ENCODE measurements at places on chromosomes 7 and 10.

- peak; percentile 14 for DNase-seq
Observed at GRCh38 chr10:94129393-94130130, 135.8 kb downstream of the PLCE1 start.

GRCh38 chr10:24207781-24208611 is 942 bp upstream of the KIAA1217 start:
- no peak for DNase-seq

DNA sequence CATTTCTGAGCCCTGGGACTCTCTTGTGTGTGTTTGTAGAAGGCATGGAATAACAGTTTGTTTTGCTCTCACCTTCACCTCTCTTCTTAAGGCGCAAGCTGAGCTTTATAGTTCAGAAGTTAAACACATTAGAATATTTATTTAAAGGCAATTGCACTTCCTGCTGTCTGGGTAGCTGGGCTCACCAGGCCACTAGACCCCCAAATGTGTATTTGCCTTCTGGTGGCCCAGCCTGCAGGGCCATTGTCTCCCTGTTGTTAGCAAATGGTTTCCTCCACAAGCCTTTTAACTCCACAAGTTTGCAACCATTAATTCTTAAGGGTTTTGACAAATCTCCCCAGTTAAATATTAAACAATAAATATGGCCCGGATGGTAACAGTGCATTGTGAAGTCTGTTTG is 31.1 kb upstream of the NEUROD6 start:
- DNase-seq: no peak

GRCh38 chr7:43884209-43884608 is 14.9 kb upstream of the MRPS24 start:
- no peak for DNase-seq

- DNase-seq: no peak
Observed at GRCh38 chr7:129095258-129095657, 40.3 kb upstream of the TNPO3 start.

DNA sequence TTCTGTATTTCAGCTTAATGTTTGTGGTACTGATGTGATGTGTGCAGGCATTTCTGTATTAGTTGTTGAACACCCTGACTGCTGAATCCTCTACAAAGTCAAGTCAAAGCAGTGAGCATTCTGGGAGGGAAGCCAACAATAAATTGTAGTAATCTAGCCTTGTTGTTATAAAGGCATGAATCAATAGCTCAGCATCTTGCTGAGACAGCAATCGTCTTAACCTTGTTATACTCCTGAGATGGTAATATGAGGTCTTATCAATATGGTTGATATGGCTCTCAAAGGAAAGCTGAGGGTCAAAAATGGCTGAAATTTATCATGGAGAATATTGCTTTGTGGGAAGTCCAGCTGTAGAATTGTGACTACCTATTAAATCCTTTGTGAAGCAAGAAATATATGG is 299.4 kb downstream of the DNAJB9 start:
- no peak for DNase-seq

DNA sequence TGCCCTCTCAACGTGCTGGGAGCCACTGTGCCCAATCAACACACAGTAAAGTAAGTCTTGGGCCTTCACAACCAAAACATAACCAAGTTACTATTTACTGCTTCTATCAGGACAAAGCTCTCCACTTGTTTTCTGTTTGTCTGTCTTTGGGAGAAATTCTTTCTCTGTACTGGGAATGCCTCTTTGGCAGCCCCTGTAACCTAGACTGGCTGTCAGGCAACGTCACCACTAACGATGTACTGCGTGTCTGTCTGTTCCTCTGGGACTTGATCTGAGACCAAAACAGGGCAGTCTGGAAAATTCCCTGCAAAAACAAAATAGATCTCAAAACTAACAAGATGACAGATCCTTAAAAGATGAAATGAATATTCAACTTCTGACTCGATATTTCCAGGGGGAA is 113.0 kb downstream of the SMURF1 start:
- no peak for DNase-seq

DNA sequence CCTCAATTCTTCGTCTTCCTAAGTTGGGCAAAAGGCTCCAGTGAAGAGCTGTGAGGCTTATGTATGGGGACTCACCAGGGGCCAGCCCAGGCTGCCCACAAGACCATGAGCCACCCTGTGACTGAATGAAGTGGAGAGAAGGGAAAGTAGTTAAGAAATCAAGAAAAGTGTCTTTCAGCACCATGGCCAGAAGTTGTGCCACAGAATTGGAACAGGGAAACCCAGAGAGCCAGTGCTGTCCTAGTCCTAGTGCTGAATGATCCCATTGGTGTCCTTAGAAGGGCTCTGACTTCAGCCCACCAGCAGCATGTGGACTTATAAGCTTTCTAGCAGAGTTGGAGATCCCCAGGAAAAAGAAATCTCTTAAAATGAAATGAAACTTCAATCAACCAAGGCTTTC is 37.0 kb upstream of the CCSER2 start:
- DNase-seq: no peak

DNA sequence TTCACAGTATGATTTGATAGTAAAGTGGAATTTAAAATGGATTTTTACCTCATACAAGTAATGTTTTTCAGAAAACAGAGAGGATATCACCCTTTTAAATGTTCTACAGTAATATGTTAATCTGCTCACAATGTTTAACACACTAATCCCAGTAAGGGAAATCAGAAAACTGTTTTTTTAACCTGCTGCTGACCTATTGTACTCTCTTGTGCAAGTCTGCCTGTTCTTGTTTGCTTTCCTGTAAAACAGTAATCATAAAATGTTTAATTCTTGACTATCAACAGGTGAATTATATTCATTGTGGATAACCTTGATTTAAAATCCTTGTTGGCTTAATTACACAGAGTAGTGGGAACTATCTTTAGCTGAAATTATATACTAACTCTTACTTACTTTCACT is 126.4 kb downstream of the GNAT3 start:
- no peak for DNase-seq

- DNase-seq: peak; percentile 47
Observed at GRCh38 chr7:47179812-47180515, 401.9 kb downstream of the TNS3 start.

- DNase-seq: no peak
Observed at GRCh38 chr10:12643279-12643678, 293.9 kb downstream of the CAMK1D start.

DNA sequence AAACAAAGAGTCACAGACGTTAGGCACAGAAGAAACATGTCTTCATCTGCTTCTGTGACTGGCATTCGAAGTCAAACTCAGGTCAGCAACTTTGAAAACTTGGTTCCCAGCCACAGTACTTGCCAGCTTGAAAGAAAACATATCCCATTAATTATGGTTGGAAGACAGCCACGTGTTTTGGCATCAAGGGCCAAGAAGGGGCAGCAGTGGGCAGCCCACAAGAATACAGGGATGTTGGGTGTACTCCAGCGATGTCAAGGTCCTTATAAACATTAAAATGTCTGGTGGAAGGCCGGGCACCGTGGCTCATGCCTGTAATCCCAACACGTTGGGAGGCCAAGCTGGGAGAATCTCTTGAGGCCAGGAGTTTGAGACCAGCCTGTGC is 29.5 kb downstream of the JCAD start:
- no peak for DNase-seq

- peak; percentile 66 for DNase-seq
Observed at GRCh38 chr7:4631380-4632179, 50.5 kb upstream of the FOXK1 start.

DNA sequence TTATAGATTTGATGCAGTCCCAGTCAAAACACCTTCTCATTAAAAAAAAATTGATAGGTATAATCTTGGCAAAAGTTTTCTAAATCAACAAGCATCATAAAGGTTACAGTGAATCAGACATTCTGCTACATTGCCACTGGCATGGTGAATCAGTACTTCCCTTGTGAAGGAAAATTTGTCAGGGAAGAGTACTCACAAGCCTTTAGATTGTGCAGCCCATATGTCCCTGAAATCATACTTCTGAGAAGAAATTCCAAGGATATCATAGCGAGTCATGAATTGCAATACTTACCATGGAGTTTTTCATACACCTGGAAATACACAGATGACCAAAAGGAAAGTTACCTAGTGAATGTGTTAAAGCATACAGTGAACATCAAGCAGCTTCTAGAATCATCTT is 17.2 kb downstream of the VSTM2A start:
- DNase-seq: no peak

- no peak for DNase-seq
Observed at GRCh38 chr7:69630292-69630691, 32.0 kb downstream of the AUTS2 start.

- no peak for DNase-seq
Observed at GRCh38 chr7:20742913-20743312, 43.8 kb downstream of the SP8 start.

DNA sequence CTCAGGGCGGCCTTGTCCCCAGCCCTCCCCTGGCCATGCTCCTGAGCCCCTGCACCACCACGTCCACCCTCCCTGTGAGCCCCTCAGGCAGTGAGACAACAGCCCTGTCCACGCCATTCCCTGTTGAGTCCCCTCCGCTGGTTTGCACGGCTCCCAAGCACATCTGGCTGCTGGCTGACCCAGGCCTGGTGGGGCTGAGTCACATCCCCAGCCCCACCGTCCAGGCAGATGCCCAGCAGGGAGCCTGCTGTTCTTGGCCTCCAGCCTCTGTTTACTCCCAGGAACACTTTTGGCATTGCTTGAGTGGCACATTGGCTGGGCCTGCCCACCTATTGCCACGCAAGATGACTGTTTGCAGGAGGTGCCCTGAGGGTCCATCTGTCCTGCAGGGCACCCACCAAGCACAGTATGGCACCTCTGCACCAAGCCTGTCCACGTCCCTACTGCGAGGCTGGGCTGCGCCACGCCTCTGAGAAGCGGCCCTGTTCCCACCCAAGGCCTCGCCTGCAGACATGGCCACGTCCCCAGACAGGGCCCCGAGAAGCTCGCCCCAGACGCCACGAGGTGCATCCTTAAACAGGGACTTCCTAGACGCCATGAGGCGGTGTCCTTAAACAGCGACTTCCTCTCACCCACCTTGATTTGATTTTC is 48.4 kb upstream of the INPP5A start:
- no peak for DNase-seq

DNA sequence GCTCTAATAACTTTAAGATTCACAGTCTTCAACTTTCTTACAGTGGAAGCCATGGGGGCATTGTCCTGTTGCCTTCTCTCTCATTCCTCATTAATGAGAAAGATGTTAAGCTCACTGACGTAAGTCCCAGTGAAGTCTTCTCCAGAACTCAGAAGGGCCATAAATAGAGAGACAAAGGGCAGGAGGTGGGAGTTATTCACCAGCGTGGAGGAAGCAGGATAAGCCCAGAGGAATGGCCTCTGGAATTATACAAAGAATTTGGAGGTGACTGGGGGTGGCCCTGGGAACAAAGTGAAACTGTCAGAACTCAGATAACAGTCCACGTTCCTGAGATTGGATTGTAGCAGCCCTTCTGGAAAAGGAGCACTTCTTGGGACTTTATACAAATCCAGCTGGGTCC is 52.4 kb downstream of the SORBS1 start:
- DNase-seq: no peak

DNA sequence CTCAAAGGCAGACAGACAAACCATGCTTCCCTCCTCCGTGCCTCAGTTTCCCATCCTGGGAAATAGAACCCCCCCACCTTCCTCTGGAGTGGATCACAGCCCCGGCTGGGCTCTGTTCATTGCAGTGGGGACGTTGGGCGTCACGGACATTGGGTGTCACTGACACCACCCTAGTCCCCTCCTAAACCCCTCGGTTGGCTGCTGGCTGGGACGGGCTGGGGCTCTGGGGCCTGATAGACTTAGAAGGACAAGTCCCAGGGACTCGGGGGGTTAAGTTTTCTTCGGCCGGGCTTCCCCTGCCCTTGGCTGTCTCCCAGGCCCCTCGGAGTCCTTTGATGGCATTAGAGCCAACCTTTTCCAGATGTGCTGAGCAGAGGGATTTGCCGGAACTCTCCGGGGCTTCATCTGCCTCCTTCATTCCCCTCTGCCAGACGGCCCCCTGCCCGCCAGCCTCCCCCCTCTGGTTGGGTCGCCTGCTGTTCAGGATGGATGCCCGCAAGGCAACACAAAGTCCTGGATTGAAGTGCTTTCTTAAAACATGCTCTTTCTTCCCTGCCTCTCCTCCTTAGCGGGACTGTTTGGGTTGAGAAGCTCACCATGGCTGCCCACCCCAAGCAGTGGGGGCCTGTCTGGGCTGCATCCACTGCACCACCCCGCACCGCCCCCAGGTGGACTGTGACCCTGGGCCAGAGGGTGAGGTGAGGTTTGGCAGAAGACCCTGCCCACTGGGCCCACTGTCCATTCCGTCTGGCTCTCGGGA is 73.0 kb downstream of the COL26A1 start:
- DNase-seq: no peak

DNA sequence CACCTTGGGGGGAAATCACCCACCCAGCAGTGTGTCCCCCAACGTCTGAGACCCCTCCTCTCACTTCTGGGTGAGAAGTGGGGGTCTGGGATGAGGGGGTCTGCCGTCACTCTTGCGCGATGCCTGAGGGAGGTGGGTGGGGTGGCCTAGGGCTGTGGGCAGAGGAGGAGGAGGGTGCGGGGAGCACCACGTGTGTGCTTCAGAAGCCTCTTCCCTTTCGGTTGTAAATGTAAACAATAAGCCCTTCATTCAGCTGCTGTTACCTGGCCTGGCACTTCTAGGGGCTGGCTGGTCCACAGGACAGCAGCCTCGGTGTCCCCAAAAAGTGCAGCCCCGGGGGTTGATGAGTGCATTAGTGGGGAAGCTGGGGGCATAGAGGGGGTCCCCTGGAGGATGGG is 1.3 kb downstream of the CLIP2 start:
- no peak for DNase-seq

GRCh38 chr10:17430647-17431355 is 23.6 kb downstream of the ST8SIA6 start:
- DNase-seq: peak; percentile 59

GRCh38 chr7:91414734-91415133 is 150.5 kb downstream of the FZD1 start:
- DNase-seq: no peak

DNA sequence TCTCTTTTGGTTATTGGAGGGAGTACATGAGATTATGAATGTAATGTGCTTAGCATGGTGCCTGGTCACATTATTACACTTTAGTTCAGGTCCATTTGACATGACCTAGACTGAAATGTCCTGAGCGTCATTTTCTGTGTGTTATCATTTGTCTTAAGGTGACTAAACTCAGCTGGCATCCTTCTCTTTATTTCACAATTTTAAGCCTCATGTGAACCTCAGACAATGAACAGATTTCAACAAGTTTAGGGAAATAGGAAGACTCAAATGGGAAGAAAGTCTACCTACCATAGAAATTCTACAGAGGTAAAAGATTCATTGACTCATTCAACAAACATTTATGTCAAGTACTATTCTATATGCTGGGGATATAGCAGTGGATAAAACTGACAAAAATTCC is 70.2 kb upstream of the EXOC6 start:
- DNase-seq: no peak

- DNase-seq: no peak
Observed at GRCh38 chr7:123994449-123994848, 38.4 kb downstream of the TMEM229A start.

Data from frontal cortex (tissue), 4 donors.